ENCODE measurements at places on chromosomes 12 and 14.

DNA sequence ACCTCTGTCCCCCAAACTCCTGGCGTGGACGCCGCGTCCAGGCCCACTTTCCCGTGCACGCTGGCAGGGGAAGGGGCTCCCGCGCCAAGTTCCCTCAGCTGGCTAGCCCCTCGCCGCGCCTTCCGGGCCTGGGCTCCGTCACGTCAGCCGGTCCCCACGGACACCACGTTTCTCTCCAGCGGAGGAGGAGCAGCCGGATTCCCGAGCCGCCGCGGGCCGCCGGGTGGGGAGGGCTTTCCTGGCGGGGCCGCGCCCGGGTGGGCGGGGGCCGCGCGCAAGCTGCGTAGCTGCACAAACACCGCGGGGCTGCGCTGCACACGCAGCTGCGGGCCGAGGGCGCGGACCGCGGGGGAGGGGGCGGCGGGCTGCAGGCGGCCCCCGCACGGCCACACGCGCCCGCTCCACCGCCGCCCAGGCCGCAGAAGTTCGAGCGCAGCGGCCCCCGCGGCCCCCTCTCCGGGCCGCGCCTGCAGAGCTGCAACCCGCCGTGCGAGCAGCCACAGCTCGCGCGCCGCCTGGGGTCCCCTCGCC is 45.1 kb upstream of the PNMA1 start:
- no peak for DNase-seq

- DNase-seq = no peak
Measured at GRCh38 chr12:112107306-112108201, 1.0 kb downstream of the NAA25 start.

GRCh38 chr14:24059841-24060388 is 8.1 kb downstream of the CARMIL3 start:
- DNase-seq = no peak

GRCh38 chr14:104786091-104786586 is 9.4 kb downstream of the AKT1 start:
- DNase-seq = no peak

- DNase-seq = no peak
Measured at GRCh38 chr12:10802587-10802986, at the start of gene TAS2R7. Gene TAS2R7, minus strand, starts transcription at chr12:10802627. Its CDS starts 57 bp downstream, at chr12:10802570.

GRCh38 chr14:58109744-58110143 is 42.3 kb downstream of the ARMH4 start:
- DNase-seq = no peak

GRCh38 chr14:25464772-25465171 is 414.8 kb upstream of the STXBP6 start:
- DNase-seq = no peak

- no peak for DNase-seq
Measured at GRCh38 chr14:70339039-70339438, 20.4 kb downstream of the COX16 start.

GRCh38 chr12:115895247-115895646 is 382.2 kb downstream of the MED13L start:
- DNase-seq = no peak

GRCh38 chr12:33357181-33357580 is 82.4 kb downstream of the SYT10 start:
- DNase-seq = no peak

- no peak for DNase-seq
Measured at GRCh38 chr12:79614730-79615129, 76.0 kb downstream of the PAWR start.

All from stimulated activated CD8-positive, alpha-beta memory T cell treated with anti-CD3 and anti-CD28 coated beads, Interleukin-2, amount 100 ng/mL, for 48 hours (primary cell).